Uterus (tissue), 4 donors: ENCODE measurements at places on chromosomes 1 and 21. TPM values are rescaled to one million over a fixed set of nuclear protein-coding genes. Genes with fewer than 3 reads are reported as not detected.

KRTAP23-1 gene
- total RNA-seq = not detected

GRCh38 chr1:237864338-237865244, 26.1 kb downstream of the ZP4 start:
- peak; percentile 16 for DNase-seq

DNA sequence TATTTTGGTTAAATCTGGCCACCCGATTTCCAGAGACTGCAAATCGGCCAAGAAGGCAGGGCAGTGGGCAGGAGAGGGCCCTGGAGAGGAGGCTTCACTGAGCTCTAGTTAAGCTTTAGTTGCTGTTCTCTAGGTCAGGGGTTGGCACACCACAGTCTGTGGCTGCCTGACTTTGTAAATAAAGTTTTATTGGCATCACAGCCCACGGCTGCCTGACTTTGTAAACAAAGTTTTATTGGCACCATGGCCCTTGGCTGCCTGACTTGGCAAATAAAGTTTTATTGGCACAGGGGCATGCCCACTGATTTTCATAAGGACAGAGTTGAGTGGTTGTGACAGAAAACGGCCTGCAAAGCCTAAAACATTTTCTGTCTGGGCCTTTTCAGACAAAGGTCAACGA, 19.7 kb downstream of the AJAP1 start:
- no peak for DNase-seq

ERICH3 gene
- 0.82 TPM for total RNA-seq

DNA sequence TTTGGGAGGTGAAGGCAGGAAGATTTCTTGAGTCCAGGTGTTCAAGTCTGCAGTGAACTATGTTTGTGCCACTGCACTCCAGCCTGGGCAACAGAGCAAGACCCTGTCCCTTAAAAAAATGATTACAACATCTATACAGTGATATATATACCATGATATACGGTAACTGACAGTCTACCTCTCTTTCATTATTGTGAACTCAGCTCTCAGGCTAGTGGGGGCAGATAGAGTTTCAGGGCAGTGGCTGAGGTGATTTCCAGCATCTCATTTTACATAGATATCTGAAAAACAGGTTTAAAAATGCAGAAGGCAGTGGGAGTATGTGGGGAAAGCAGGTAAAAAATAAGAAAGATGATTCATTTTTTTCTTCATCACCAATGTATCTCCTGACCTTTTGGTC, 8.1 kb upstream of the NTNG1 start:
- DNase-seq = no peak

DNA sequence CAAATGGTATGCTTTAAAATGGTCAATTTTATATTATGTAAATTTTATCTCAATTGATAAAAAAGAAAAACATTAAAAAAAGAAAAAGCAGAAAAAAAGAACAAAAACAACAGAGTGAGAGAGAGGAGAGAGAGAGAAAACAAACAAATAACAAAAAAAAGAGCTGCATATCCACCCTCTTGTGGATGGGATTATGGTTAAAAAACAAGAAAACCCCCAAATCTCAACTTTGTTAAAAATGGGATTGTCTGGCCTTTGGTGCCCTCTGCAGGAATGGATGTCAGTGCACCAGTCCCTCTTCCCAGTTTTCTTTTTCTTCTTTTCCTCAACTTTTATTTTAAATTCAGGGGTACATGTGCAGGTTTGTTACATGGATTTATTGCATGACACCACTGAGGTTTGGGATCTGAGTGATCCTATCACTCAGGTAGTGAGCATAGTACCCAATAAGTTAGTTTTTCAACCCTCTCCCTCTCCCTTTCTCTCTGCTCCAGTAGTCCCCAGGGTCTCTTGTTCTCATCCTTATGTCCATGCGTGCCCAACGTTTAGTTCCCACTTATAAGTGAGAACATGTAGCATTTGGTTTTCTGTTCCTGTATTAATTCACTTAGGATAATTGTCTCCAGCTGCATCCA, 28.1 kb downstream of the RNF187 start:
- no peak for DNase-seq

DNA sequence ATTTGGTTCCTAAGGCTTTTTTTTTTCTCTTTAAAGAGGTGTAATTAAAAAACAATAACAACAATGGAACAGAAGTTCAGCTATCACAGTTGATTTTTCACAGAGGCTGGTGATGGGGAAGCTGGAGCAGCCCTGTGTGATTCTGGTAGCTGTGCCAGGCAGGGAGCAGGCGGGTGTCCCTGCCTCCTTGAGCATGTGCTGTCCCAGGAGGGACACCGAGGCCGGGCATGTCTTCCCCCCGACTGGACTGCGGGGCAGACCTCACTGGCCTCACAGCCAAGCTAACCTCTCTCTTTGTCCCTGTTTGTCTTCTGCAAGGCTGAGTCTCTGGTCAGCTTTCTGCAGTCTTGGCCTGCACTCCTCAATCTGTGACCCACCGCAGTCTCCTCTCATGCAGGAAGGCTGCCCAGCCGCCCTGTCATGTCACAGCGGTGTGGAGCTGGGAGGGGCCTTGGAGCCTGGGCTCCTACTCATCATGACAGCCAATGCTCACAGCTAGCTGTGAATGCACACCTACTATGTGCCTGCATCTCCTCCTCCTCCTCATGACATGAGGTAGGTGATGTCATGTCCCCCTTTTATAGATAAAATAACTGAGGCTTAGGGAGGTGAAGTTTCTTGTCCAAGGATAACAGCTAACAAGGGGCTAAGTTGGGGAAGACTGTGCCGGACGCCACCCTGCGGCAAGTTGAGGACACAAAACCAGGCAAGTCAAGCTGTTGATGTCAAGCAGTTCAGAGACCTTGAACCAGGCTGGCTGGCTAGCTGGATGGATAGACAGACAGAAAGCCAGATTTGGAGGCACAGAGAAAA, 10.3 kb upstream of the ACTL8 start:
- DNase-seq = no peak

DNA sequence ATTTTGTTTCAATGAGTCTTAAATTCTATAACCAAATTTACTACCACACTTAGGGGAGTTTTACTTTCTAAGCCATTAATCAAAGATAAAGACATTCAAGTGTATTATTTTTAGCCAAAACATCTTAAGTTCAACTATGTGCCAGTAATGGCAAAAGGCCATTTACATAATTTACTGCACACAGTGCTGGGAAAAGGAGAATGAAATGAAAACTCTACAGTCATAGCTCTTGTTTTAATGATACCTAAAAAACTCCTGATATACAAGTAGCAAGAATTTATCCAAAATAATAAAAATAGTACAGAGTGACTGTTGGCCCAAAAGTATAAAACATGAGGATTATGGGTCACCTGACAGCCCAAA, 42.4 kb upstream of the C1orf198 start:
- no peak for DNase-seq

AMY1B gene
- total RNA-seq = not detected

- DNase-seq = no peak
Observed at GRCh38 chr1:217273866-217274265, 357.0 kb downstream of the GPATCH2 start.

GRCh38 chr1:44785501-44786137, 2.4 kb downstream of the BEST4 start:
- DNase-seq = no peak

DNA sequence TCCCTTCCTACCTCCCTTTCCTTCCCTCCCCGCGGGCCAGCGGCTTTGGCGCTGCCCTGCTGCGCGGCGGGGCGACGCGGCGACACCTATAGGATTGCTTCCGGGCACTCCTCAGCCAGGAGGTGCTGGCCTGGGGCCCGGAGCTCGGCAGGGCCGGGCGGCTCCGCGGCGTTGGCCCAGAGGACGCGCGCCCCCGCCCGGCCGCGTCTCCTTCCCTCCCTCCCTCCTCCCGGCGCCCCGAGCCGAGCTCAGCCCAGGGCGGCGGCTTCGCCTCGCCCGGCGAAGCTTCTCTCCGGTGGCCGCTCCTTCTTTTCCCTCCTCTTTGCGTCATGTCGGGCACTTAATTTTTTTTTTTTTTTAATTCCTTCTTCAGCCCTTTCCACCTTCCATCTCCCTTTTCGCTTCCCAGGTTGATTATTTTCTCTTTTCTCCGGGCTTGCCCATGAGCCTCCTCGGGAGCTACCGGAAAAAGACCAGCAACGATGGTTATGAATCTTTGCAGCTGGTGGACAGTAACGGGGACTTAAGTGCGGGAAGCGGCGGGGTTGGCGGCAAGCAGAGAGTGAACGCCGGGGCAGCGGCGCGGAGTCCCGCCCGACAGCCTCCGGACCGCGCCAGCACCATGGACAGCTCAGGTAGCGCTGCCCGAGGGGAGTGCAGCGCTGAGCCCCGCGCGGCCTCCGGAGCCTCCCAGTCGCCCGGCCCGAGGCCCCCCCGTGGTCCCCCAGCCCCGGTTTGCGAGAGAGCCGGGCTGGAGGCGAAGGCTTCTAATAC, at the start of gene DNAJC6:
Gene DNAJC6 (plus strand): TSS at position 240 of the 774 bp plus-strand sequence. CDS start 203 bp downstream, at position 443.
- DNase-seq = peak; percentile 41

GRCh38 chr1:36088265-36088576, 471 bp upstream of the ADPRS start:
- DNase-seq = no peak

GRCh38 chr1:234144901-234145300, 228.4 kb upstream of the COA6 start:
- no peak for DNase-seq

DNA sequence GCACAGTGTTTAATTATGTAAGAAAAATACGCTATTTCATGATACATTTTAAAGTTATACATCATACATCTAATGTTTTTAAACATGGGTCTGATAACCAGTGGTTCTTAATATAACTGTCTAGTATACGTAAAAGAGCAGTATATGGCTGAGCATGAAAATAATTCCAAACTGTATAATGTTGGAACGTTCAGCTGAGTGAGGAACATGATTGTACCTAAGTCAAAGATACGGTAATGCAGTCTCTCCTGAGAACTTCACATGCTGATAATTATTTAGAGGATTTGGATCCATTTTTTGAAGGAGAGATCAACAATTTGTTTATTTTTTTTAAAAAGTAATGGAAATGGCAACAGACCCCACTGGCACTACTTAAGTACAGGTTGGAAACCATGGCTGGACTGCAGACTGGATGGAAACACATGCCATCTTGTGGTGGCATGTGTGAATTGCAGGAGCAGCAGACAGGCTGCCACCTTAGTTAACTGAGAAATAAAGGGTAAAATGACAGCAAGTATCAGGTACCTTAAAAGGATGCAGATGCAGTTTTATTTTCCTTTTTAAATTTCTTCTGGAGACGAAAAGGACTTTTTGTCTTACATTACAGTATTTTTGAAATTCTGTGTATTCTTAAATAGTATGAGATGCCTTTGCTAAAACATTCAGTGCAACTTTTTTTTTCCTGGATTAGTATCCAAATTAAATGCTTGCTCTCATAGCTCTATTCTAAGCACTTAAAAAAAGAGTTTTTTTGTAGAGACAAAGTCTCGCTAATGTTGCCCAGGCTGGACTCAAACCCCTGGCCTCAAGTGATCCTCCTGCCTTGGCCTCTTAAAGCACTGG, 73.8 kb downstream of the MTR start:
- DNase-seq = no peak

LCE3D gene
- not detected for total RNA-seq

LCE2C gene
- total RNA-seq = not detected

DNA sequence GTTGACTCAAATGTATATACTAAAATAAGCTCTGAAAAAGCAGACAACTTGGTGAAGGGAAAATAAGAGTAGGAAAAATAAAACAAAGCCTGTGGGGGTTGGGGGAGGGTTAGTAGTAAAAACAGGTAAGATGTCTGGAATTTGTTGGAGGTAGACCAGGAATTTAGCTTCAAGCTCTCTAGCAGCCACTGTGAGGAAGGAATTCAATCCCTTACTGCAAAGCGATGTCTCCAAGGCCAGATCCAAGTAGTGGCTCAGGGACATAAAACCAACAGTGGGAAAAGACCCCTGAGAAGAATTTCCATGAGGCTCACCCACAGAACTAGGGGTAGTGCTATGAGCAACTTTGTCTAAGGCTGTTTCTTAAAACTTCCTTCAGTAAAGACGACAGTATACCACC, 7.8 kb downstream of the ANGPTL7 start:
- DNase-seq = no peak

- peak; percentile 53 for DNase-seq
Observed at GRCh38 chr1:85577419-85578320, 2.9 kb upstream of the CCN1 start.

KAZN gene
- total RNA-seq = 12.3 TPM

LHX8 gene
- not detected for total RNA-seq

- DNase-seq = no peak
Observed at GRCh38 chr1:61506236-61506635, 218.7 kb downstream of the TM2D1 start.

DNA sequence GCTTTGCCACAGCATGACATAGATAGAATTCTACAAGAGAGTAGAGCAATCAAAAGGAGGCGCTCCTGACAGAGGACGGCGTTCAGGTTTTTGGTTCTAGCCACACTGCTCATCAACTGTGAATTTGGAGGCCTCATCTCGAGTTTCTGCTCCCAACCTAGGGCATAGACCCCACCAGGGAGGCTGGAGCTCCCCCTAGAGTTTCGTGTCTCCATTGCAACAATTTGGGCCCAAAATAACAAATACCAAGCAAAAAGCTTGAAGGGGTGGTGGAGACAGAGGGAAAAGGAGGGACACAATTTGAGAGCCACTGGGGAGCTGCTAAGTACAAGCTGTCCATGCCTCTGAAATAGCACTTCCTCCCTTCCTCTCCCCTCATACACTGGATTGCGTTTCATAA, 297.0 kb downstream of the GPATCH2 start:
- no peak for DNase-seq

DNA sequence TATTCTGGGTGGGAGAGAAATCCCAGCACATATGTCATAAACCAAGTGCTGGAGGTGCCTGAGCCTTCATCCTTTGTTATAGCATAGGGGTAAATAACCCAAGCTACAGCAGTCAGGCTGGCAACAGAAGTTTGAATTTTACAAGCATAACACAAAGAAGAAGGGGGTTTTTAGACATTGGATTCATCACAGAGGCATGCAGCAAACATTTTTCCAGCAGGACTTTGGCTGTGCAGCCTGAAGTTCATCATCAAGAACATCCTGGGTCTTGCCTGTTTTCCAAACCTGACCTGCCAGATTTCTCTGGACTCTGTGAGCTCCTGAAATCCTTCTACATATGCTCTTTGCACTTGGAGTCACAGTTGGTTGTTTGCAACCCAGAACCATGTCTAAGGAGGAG, 16.2 kb downstream of the PTGER3 start:
- DNase-seq = peak; percentile 47

DNA sequence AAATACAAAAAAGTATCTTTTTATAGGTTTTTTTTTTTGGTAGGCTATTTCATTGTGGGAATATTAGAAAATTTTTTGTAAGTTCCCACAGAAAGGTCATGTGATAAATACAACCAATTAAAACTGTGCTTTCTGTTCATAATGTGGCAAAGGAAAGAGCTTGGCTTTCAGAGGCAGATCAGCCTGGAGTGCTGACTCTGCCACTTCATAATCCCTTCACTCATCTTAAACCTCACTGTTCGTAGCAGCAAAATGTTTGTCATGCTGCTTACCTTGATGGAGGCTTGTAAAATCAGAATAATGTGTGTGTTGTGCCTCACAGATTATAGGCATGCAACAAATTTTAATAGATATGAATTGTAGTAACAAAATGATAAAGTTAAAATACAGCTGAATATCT, 176.8 kb downstream of the ZP4 start:
- DNase-seq = no peak

LIN9 gene
- total RNA-seq = 3.8 TPM

DNA sequence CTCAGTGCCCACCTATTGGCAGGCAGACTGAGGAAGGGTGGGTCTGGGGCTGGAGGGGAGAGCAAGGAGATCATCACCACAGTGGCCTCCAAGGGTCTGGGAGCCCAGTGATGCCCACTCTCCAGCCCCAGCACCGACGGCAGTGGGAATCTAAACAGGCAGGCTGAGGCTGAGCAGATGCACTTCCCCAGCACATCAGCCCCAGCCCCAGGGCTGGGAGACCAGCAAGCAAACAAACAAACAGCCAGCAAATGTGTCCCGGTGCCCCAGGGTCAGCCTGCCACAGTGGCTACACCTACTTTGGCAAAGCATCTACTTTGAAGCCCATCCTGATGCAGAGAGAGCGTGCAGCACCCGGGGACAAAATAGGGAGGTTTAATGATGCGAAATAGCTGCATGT, 216.3 kb upstream of the ZC3H12A start:
- no peak for DNase-seq
